ENCODE measurements at places on chromosomes 11 and 22.

GRCh38 chr22:18113680-18114394, 3.2 kb downstream of the TUBA8 start:
- no peak for DNase-seq

GRCh38 chr11:95095858-95096587, 6.4 kb downstream of the ENDOD1 start:
- peak; percentile 31 for DNase-seq

- no peak for DNase-seq
Measured at GRCh38 chr22:33028234-33028633, 29.9 kb downstream of the SYN3 start.

GRCh38 chr11:64514590-64514989, 76.4 kb upstream of the SLC22A12 start:
- DNase-seq = no peak

DNA sequence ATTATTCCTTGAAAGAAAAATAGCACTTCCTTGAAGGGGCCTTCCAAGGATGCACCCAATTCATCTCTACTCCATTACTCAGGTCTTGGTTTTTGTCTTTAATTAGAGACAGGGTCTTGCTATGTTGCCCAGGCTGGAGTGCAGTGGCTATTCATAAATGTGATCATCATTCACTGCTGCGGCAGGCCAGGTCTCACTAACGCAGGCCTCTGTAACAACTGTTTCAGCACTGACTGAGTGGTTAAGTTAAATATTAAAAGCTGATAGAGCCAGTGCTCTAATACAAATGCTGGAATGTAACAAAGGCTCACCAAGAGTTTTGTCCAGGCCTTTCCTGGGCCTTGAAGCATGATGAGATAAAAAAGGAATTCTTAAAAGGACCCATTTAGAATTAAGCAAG, 61.4 kb upstream of the GNAZ start:
- no peak for DNase-seq

DNA sequence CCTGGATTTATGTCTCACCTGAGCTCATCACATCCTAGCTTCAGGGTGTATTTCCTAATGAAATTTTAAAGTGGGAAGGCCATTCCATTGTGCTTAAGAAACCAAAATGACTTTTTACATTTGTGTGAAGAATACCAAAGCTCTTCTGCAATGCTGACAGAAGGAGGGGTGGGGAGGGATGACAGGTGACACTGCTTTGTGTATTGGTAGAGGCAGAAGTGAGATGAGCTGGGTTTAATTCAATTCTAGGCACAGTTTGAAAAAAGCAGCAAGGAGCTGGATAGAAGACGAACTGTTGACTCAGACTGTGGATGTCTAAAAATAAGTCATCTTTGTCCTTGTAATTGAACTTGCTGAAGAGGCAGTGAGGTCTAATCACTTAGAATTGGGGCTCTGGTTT, 710.3 kb upstream of the KIRREL3 start:
- DNase-seq = no peak

GRCh38 chr11:125348674-125349309, 147.3 kb downstream of the FEZ1 start:
- DNase-seq = peak; percentile 19

DNA sequence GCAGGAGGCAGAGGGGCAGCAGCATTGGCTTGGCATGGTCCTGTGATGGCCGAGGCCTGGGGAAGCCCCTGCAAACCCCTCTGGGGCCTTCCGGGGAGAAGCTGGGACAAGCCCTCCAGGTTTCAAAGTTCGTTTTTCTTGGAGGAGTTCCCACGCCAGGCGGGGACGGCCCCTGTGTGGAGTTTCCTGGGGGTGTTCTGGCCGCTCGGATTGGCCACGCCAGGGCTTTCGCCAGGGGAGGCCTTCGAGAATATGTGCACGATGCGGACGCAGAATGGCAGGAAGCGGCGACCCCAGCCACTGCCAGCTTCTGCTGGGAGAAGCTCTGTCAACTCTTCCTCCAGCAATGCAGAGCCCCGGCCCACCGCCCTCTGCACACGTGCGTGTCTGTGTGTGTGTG, 102.3 kb upstream of the ASPHD2 start:
- DNase-seq = no peak

DNA sequence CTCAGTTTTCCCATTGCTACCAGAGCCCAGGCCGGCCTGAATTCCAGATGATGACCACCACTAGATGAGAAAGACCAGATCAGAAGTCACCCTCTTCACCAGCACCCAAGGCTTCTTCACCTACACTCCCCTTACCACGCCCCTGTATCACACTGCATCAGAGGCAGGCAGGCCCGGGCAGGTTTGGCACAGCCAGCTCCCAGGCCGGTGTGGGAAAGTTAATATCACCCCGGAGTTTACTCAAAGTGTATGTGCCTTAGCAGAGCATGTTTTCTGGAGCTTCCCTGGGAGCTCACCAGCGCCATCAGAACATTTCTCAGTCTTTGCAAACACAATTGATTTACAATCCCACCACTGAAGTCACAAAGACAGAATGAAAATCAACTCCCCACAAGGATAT, 47.5 kb upstream of the POU2AF1 start:
- no peak for DNase-seq

- no peak for DNase-seq
Measured at GRCh38 chr22:19974935-19975706, 33.5 kb upstream of the TXNRD2 start.

DNA sequence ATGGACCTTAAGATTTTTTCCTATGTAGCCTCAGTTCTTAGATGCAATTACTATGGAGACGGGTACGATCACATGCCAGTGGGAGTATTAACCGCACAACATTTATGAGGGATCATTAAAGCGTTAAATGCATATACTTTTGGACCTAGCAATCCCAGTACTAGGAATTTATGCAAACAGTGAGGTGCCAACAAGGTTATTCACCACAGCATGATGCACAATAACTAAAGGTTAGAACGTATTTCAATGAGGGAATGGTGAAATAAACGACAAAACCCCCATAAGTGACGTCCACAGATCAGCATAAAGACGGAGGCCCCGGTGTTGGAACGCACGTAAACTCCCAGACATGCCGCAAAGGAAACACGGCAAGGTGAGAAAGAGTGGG, 539 bp downstream of the SIRT3 start:
- DNase-seq = no peak

GRCh38 chr22:21012446-21013407, 2.2 kb upstream of the P2RX6 start:
- DNase-seq = no peak

GRCh38 chr11:45927332-45927683, 4.9 kb downstream of the LARGE2 start:
- DNase-seq = no peak

- no peak for DNase-seq
Measured at GRCh38 chr22:16987822-16988221, 20.2 kb downstream of the GAB4 start.

GRCh38 chr11:77547863-77548551, 41.7 kb upstream of the AQP11 start:
- peak; percentile 32 for DNase-seq

GRCh38 chr22:28955817-28956216, 72.4 kb downstream of the ZNRF3 start:
- no peak for DNase-seq

DNA sequence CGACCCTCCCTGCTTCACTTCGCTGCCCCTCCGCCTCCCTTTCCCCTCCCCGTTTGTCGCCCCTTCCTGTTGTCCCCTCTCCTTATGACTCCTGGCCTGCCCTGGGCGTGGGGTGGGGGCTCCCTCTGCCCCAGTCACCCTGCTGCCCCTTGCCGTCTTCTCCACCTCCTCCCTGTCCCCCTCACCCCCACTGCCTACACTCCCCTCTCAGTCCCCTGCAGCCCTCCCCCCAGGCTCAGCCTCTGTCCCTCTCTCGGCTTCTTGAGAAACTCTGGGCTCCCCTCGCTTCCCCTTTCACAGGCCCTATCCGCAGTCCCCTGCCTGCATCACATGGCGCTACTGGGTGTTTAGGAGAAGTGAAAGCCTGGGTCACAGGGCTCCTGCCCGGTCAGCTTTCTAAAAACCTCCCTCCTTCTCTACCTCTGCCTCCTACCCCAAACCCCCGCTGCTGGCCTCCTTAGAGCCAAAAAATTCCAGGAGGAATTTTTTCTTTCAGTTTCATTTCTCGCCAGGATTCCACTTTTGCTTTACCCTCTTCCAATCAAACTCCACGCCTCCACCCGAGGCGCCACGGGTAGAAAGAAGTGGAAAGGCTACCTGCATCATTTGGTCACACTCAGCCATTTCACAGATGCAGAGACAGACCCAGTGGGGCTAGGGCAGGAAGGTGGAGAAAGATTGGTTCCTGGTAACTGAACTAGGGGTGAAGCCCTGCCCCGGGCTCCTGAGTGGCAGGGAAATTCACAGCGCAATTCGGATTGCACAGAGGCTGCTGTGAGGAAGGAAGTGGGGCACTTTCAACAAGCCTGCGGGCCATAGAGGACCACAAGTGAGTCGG, at the start of gene SLC15A3:
Gene SLC15A3 (minus strand): TSS at position 273 of the 838 bp plus-strand sequence. CDS start 625 bp downstream, outside the sequence.
- DNase-seq = peak; percentile 77

DNA sequence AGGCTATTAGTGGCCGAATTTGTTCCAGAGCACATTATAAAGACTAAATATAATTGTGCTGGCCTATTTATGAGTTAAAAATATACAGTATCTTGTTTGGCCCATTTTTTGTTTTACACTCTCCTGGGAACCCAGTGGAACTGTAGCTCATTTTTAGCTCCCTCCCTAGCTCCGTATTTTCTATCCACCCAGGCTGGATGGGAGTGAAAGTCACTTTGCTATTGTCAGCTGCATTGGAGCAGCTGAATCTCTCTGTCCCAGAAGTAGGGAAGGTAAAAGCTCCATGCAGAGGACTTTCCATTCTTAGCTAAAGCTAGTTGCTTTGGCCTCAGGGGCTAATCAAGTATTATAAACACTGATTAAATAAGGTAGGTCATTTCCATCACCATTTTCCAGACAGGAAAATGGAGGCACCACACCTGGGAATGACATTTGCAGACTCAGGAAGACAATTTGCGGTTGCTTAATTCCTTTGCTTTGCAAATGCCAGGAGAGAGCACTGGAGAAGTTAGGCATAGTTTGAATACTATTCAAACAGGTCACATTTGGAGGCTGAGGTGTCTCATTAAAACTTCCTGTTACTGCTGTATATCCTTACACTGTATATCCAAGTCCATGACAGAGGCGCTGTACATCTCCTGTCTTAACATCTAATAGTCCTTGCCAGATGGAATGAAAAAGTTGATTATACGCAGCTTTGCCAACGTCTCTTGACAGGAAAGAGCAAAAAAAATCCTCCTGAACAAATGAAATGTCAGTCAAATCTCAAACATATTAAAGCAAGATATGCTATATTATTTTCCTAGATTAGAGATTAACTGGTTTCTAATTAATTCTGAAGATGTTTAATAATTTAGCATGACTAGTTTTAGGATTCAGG, 338.1 kb upstream of the KIRREL3 start:
- no peak for DNase-seq

- DNase-seq = no peak
Measured at GRCh38 chr22:42994917-42995562, 19.9 kb downstream of the PACSIN2 start.

GRCh38 chr11:131483453-131483852, 113.0 kb downstream of the NTM start:
- no peak for DNase-seq

GRCh38 chr11:31246451-31247165, 122.9 kb downstream of the DCDC1 start:
- DNase-seq = no peak

GRCh38 chr11:77309401-77310085, 8.1 kb upstream of the GDPD4 start:
- DNase-seq = no peak

- DNase-seq = no peak
Measured at GRCh38 chr11:95498722-95499425, 267.9 kb upstream of the SESN3 start.

- DNase-seq = no peak
Measured at GRCh38 chr22:40392618-40393017, 22.2 kb downstream of the SGSM3 start.
